CD4-positive, alpha-beta T cell treated with Interleukin-17A for 4 hours (primary cell): ENCODE measurements at places on chromosomes 3 and 15.

- no peak for DNase-seq
These were observed 22.5 kb upstream of the ANXA2 start for GRCh38 chr15:60420203-60420716.

DNA sequence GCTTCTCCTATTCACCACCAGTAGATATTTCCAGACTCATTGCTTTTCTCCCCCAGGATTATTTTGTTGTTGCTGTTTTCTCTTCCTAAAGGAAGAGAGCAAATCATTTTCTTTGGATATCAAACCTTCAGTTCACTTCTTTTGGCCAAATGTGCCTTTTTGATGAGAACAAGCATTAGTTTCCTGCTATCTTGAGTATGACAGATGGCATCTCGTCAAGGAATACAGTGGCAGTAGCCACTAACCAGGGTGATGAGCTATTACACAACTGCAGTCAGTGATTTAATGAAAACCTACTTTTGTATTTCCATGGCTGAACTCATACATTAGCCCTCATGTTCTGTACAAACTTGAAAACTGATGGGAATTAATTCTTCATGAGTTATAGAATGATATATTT lies 354.6 kb downstream of the CADM2 start:
- DNase-seq: no peak

DNA sequence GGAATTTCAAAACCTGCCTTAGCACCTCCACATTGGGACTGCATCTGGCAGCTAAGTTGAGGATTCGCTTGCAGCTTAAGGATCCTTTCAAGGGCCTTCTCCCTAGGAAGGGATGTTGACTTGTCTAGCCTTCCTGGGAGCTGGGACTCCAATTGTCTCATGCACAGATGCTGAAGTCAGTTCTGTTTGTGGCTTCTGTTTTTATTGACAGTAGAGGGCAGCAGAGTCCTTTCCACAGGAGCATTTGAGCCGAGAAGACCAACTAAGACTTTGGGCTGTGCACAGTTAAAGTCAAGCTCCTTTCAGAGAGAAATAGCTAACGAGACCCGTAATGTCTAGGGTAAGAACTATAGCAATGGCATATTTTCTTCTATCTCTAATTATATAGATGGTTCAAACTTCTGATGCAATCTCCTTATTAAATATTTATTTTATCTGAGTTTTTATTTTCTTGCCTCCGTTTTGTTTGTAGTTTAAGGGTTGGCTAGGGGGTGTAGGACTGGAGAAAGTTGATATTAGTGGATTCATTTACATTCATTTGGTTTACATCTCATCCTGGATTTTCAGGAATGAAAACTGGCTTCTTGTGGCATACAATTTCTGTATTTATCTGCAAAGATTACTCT lies 59.7 kb upstream of the KBTBD8 start:
- DNase-seq: peak; percentile 24

- no peak for DNase-seq
These were observed 17.9 kb upstream of the AVEN start for GRCh38 chr15:34056911-34057310.

GRCh38 chr15:76517910-76518309 lies 181.3 kb downstream of the ISL2 start:
- no peak for DNase-seq

DNA sequence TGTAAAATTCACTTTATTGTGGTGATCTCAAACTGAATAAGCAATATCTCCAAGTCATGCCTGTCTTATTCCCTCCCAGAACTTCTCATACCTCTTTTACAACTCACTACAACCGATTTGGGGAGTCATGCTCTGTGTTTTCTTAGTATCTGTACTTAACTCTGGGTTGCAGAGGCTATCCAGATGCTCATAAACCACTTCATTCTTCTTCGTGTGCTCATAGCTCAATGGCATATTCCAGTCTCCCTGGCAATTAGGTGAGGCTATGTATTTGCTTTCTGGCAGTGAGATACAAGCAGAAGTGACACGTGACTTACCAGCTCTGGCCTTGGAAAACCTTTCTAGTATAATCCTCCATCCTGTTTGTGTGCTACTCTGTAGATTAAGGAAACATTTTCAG lies 360.9 kb downstream of the ZNF385D start:
- DNase-seq: no peak

GRCh38 chr3:58384381-58385090 lies 49.1 kb downstream of the PDHB start:
- no peak for DNase-seq

DNA sequence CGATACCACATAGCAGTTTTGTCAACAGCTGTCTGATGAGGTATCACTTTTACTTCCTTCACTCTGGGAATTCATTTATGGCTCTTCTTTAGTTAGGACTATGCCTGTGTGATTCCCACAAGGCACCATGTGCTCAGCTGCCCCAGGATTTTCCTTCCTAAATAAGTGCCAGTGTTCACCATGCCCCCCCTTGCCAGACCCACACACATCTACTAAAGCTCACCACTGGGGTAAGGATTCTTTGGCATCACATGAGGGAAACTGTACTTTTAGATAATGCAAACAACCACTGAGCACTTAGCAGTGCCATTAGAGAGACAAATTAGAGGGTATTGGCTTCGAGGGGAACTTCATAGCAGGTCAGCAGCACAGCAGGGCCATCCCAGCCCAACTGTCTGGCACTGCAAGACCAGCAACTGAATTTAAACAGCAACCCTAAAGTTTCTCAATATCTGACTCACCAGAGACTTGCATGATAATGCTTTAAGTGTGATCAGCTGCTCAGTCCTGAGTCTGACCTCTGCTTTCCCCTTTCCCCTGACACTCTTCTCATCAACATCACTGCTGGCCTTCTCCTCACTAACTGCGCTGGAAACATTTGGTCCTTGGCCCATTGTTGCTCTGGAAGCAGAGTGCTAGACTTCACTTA lies 114.3 kb downstream of the STAC start:
- DNase-seq: no peak

DNA sequence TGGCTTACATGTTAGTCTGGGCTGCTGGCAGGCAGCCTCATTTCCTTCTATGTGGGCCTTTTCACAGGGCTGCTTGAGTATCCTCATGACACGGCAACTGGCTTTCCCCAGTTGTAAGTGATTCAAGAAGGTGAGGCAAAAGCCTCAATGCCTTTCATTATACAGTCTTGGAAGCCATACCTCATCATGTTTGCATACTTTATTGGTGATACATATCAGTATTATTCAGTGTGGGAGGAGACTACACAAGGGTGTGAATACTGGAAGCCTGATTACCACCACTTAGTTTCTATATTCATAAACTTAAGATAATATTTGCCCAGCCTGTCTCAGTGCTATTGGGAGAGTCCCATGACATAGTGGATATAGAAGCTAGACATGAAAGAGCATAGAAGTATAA lies 346.8 kb downstream of the SOX2 start:
- DNase-seq: no peak

- no peak for DNase-seq
These were observed 568.2 kb upstream of the CCDC54 start for GRCh38 chr3:106809041-106809440.

DNA sequence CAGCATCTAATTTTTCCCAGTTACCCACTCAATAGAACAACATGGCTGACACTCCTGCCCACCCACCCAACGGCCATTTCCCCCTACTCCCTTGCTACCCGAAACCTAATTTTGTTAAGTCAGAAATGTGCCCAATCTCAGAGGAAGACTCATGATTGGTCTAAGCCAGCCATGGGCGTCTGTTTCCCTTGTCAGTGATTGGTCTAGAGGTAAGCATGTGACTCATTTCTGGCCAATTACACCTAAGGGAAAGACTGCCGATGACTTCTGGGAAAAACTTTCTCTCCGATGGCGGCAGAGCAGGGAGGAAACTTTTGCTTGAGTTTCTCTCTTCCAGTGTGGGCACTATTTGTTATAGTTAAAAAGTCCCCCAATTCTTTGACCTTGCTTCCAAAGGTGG lies 72.9 kb downstream of the RPLP1 start:
- DNase-seq: no peak

DNA sequence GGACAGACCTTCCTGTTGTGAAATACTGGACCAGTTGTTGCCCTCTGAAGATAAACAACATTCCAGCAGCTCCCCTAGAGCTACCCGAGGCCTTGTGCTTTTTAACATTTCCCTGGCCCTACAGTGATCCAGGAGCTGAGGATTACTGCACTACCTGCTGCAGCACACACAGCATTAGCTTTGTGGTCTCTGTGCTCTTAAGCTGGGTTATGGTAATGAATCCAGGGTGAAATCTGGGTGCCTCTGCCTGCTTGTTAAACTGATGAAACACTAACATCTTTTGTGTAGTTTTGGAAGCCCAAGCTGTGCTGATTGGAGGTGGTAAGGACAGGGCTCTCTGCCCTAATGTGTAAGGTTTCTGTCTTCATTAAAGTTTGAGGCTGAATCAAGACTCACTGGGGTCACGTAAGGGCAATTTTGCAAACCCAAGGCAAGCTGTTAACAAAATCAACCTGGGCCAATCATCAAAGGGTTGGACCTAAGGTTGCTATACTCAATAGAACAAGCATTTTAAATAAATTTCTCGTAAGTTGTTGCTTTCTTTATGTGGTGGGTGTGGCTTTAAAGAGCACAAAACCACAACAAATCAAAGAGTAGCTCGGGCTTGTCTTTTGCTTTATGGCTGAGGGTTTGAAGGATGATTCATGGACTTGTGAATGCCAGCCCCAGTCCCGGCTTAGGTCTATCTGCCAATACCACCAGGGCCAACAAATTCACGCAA lies 183.9 kb downstream of the TPRG1 start:
- DNase-seq: peak; percentile 73

DNA sequence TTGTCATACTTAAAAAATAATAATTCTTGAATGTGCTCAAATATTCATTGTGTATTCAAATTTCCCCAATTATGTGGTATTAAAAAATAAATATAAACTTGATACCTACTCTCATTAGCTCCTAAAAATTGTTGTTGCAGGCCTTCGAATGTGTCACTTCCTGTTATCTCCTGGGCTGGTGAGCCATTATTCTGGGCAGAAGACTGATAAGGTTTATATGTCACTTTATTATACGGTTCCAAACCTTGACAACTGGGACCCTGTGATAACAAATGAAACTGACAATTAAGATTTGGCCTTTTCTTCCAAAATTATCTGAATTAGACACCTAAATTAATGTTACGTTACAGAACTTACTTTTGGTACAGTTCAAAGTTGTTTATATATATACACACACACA lies 15.0 kb downstream of the CEP152 start:
- no peak for DNase-seq

DNA sequence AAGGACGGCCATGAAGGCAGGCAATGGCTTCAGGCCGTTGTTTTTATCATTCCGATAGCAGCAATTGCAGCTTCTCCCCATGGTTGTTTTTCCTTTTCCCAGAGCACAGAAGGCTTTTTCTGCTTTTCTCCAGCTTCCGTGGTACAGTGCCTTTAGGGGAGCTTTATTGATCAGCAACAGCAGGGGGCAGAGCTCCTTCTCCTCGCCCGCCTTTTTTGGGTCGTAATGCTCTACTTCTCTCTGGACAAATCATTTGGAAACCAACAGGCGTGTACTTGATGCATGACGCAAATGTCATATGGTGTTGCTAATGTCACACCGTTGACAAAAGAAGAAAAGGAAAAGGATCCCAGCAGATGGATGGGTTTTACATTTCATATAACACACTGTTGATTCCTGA lies 79.7 kb upstream of the SNRK start:
- no peak for DNase-seq

GRCh38 chr3:57756528-57757401 lies 656 bp downstream of the SLMAP start:
- DNase-seq: peak; percentile 58

GRCh38 chr3:107578091-107578490 lies 55.3 kb downstream of the BBX start:
- no peak for DNase-seq

DNA sequence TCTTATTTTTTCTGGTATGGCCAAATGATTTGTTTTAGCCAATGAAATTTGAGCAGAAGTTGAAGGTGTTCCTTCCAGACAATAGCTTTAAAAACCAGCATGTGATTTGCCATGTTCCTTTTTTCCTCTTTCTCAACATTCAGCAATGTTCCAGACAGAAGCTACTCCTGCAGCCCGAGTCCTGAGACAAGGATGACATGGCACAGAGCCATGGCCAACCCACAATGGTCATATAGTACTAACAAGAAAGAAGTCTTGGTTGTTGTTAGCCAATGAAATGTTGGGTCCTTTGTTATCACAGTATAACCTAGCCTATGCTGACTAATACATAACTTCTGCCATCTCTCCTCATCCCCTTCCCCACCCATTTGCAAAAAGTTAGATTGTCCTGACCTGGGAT lies 211.1 kb upstream of the STT3B start:
- DNase-seq: no peak

- DNase-seq: no peak
These were observed 19.9 kb downstream of the NOX5 start for GRCh38 chr15:69034352-69034751.

DNA sequence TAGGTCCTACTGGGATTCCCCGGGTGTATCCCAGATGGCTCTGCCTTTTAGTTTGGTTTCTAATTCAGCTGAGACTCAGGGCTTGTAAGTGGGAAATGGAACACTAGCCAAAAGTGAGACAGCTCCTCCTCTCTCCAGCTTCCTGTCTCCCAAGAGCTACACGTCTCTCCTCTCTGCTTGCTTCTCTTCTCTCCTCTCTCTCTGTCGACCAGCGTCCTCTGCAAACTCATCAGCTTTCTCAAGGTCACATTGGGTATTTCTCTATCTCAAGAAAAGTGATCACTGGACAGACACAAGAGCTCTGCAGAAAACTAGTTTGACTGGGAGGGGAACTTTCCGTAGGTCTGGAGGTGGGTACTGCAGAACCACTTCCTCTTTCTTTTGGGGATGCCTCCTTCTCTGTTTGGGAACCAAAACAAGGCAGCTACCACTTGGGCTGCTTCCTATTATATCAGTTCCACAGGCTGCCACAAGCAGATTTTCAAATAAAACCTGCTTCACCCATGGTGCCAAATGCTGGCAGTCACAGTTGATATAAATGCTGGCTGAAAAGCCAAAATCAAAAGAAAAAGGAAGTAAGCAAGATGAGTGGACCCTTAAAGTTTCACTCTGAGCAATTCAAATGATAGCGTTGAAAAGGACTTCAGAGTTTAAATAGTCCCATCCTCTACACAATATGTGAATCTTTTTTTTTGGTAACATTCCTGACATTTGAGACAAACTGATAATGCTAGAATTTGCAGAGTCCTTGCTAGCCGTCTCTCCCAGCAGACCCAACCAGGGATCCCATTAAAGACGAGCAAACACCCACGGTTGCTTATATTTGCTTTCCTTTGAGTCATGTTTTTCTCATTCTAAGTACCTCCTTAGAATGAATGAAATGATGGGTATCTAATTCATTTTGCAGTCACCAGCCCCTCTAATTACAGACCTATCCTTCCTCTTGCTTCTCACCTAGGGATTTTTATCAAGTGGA lies 7.2 kb upstream of the DYNC1LI1 start:
- no peak for DNase-seq

DNA sequence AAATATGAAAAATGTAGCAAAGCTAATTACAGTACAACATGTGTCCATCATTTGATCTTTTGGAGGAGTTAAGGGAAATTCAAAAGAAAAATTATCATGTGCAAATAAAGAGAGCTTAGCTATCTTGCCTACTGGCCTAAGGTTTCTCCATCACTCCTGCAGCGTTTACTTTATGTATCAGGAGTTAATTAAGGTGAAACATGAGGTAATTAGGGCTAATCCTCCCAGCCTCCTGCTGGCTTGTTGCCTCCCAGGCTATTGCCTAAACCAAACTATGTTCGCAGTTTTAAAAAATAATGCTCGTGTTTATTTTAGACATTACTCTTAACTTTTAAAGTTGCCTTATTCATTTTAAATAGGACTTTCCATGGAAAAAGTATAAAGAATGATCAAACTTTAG lies 367.5 kb downstream of the ROBO2 start:
- DNase-seq: no peak
